ENCODE measurements at places on chromosomes 7 and 10.

- no peak for DNase-seq
Measured at GRCh38 chr10:46216836-46217751, 69.7 kb upstream of the ANTXRL start.

DNA sequence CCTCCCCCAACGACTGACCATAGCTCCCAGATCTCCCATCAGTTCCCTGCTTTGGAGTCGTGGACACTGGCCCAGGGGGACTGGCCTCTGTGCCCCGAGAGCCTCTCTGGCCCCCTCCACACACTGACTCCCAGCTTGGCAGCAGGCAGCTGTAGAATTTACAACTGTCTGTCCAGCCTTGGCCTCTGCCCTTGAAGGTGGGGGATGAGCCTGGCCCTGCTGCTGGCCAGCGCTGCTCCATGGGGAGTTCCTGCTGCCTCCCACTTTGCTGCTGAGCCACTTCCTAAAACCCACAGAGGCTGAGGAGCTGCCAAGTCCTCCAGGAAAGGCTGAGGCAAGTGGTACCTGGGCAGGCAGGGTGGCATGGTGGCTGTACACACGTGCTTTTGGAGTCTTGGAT, 147.1 kb downstream of the WDR11 start:
- no peak for DNase-seq

- no peak for DNase-seq
Measured at GRCh38 chr10:103555325-103555649, 61.8 kb downstream of the NEURL1 start.

DNA sequence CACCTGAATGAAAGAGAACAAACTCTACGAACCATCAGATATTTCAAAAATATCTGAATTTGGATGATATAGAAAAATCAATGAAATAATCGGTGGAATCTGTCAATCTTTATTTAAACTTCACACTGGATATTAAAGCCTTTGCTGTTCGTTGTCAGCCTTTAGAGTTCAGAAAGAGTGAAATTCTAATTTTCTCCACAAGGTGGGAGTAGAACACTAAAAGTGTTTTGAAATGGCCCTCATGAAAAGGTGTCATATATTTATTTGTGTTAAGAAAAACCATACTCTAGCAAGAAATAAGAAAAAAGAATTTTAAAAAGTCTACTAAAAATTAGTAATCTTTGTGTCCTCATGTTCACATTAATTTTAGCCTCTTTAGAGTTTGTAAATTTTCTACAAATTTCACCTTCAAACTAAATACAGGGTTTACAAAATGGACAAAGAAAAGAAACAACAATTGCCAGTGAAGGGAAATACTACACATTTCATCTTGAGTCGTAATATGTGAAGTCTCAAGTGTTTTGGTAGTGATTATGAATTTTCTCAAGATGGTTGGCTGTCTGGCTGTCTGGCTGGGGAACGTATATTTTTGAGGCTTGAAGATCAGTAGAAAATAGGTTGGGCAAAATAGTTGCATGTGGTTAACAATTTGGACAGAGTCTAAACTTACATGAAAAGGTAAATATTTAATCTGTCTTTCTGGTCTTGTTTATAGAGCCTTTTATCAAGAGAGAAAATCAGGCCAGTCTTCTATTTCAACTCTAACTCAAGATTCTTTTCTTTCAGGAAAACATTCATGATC, 43.7 kb downstream of the DNAJB9 start:
- DNase-seq = no peak

GRCh38 chr10:125399289-125399688, 238.9 kb upstream of the CTBP2 start:
- no peak for DNase-seq

- no peak for DNase-seq
Measured at GRCh38 chr10:59830601-59831259, 75.6 kb downstream of the CCDC6 start.

DNA sequence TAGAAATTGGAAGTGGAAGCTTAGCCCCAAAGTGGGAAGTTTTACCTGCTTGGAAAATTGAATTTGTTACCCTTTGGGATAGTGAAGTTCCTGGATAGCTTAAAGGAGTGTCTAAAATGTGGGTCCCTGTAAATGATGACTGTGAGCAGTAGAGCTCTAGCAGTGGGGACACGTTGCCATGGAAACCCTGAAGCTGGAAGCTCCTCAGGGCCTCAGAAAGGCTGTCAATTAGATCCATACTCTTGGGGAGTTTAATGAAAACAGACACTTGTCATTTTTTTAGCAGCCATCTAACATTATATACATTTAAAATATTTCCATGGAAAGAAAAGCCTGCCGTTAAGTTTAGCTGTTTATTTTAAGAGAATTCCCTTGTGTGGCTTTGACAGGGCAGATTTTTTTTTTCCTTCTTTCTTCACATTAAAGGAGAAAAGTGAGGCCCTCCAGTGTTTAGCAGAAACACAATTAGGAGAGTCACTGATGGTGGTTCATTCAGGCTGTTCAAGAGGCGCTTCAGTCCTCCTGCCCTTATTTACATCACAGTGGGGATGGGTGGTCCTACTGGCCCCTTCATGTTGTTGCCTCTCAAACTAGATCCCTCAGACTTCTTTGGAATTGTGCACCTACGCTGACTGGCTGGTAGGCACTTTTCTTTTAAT, 518.4 kb downstream of the CCSER2 start:
- DNase-seq = no peak

DNA sequence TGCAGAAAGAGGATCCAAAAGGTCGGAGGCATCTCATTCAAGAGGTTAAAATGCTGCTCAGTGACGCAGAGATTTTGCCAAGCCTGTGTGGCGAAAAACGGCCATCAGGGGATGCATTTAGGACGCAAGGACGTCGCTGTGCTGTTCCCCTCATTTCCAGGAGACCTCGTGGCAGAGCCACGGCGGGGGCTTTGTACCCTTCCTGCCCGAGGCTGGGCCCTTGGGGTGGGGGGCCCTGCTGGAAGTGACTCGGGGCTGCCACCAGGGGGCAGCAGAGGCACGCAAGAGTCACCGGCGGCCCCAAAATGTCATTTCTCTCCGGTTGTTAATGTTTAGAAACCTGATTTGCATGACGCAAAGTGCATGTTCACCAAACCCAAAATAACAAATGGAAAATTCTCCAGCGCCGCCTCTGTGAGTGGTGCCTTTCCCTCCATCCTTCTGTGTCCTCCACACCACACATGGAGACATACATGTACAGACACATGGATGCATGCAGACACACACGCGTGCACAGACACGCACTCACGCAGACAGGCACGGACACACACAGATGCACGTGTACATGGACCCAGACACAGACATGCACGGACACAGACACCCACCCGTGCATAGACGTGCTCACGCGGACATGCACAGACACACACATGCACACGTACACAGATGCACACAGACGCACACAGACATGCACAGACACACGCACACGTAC, 51.0 kb upstream of the NKX6-2 start:
- peak; percentile 40 for DNase-seq

DNA sequence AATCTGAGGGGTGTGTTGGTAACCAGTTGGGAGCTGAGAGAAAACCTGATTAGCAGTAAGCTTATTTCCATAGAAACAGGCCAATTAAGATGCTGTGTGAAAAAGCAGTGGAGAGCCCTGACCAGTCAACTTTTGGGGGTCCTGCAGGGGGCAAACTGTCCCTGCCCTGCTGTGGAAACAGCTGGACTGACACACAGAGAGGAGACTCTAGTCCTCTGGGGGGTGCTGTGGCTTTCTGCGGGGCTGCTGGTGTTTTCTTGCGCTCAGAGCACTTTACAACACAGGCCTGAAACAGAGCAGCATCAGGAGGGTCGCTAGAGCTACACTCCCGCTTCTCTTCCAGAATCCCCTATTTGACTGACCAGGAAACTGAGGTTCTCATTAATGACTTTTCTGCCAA, 546.9 kb upstream of the GALNT17 start:
- DNase-seq = no peak

DNA sequence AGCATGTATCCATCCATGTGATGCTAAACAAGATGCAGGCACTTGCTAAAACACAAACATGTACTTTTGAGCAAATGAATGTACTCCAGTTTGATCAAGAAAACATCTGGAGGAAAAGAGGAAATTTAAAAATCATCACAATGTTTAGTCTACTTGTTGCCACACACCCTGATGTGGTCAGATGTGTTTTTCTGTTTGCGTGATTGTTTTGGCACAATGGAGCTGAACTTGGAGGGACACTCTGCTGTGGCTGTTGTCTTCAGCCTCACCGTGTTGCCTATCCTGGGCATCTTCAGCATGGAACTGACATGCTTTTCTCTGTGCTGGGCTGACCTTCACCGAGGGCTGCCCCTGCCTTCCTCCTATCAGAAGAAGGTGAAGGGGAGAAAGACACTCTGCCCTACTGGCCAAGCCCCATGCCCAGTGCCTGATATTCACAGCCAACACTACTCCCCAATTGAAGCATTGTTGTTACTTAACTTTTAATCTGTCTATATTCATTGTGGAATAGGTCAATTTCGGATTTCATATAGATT, 268.3 kb upstream of the IGFBP3 start:
- DNase-seq = no peak
